HuH-7.5 (cell line): ENCODE measurements at places on chromosomes 13 and 19.

DNA sequence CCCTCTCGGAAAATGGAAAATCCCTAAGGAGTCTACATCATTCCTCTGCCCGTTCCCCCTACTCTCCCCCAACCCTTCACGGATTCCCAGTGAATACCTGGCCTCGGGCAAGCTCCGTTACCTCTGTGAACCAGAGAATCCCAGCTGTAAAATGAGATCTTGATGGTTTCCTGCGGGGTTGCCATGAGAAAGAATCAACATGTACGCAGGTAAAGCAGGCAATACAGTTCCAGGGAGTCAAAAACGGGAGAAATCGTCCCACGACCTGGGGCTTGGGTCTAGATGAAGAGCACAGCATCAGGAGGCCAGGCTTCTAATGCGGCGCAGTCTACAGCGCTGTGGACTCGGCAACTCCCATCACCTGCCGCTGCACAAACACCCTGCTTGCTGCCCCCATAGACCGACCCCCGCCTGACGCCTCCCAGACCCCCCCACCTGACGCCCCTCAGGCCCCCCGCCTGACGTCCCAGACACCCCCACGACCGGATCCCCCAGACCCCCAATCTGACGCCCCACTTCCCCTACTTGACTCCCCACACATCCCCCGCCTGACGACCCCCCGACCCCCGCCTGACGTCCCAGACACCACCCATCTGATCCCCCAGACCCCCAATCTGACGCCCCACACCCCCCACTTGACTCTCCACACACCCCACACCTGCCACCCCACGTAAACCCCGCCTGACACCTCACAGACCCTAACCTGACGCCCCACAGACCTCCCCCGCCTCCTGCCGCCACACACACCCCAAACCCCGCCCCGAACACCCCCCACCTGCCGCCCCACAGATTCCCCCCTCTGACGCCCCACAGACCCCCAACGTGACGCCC, 680 bp downstream of the LIG4 start:
- DNase-seq, result no peak

- no peak for DNase-seq
Measured at GRCh38 chr13:21338156-21338555, 120.9 kb downstream of the ZDHHC20 start.

DNA sequence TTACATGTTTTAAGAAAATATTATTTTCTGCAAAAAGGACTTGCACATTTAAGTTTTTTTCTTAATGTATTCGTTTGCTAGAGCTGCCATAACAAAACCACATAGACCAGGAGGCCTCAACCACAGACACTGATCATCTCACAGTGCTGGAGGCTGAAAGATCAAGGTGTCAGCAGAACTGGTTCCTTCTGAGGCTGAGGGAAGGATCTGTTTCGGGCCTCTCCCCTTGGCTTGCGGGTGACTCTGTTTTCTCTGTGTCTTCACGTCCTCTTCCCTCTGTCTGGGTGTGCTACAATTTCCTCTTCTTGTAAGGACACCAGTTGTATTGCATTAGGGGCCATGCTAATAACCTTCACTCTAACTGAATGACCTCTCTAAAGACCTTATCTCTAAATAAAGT, 364.2 kb downstream of the IRS2 start:
- no peak for DNase-seq

DNA sequence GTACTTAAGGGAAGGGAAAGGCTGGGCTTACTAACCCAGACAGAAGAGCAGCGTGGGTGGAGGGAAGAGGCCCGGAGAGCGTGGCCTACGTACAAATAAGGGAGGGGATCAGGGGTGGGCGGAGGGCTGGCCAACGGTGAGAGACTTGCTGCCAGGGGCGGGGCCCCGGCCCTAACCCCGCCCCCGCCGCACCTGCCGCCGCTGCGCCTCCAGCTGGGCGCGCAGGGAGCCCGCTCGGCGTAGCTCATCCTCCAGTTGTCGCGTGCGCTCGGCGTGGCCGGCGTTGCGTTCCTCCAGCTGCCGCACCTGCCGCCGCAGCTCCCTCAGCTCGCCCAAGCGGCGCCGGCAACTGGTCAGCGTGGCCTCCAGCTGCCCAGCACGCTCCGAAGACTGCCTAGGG, 5.7 kb downstream of the HOOK2 start:
- no peak for DNase-seq

- DNase-seq, result no peak
Measured at GRCh38 chr19:13109361-13110098, 6.9 kb upstream of the LYL1 start.

GRCh38 chr19:32691952-32692726, 518 bp downstream of the NUDT19 start:
- peak; percentile 47 for DNase-seq

DNA sequence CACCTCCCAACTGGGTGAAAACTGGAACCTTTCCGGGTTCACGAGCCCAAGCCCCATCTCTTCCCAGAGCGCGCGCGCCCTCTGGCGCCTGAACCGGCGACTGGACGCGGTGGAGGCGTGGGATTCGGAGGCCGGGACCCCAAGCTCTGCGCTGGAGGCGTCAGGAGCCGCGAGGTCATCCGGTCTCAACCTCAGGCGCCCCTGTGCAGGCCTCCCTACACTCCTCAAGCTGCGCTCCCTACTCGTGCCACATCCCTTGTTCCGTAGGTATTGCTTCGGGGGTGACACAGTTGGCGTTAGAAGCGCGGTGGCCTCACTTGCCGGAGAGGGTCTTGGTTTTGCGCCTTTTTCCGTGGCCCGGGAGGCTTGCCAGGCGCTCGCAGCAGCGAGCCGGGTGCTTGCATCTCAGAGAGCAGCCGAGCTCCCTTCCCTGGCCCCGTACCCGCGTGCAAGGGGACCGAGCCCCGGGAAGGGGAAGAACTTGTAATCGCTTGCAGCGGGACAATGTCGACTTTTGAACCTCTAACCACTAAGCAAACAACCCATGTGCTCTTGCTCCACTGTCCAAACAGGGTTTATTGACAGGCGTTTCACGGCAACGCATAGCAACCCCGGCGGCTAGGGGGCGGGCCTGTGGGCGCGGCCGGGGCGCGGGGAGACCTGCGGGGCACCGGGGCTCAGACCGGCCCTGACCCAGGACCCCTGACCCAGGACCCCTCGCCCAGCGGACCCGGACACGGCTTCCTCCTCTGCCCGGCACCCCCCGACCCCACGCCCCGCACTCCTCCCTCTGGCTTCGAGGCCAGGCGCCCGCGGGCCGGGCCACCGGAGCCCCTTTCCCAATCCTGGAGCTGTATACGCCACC, 8.5 kb downstream of the CDX2 start:
- peak; percentile 90 for DNase-seq

GRCh38 chr19:38122402-38123093, 101.5 kb downstream of the DPF1 start:
- DNase-seq, result no peak

DNA sequence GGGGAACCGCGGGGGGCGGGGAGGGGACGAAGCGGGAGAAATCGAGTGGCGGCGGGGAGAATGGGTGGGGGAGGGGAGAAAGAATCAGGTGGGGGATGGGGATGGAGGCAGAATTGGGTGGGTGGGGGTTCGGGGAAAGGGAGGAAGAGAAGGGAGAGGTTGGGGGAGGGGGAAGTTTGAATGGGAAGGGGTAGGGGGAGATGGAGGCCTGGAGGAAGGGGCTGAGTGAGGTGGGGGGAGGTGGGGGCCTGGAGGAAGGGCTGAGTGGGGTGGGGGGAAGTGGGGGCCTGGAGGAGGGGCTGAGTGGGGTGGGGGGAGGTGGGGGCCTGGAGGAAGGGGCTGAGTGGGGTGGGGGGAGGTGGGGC, 403 bp upstream of the ADAMTS10 start:
- no peak for DNase-seq

- DNase-seq, result no peak
Measured at GRCh38 chr13:109331898-109332297, 454.5 kb downstream of the IRS2 start.

- DNase-seq, result no peak
Measured at GRCh38 chr13:62357887-62358645, 942.4 kb upstream of the PCDH20 start.

DNA sequence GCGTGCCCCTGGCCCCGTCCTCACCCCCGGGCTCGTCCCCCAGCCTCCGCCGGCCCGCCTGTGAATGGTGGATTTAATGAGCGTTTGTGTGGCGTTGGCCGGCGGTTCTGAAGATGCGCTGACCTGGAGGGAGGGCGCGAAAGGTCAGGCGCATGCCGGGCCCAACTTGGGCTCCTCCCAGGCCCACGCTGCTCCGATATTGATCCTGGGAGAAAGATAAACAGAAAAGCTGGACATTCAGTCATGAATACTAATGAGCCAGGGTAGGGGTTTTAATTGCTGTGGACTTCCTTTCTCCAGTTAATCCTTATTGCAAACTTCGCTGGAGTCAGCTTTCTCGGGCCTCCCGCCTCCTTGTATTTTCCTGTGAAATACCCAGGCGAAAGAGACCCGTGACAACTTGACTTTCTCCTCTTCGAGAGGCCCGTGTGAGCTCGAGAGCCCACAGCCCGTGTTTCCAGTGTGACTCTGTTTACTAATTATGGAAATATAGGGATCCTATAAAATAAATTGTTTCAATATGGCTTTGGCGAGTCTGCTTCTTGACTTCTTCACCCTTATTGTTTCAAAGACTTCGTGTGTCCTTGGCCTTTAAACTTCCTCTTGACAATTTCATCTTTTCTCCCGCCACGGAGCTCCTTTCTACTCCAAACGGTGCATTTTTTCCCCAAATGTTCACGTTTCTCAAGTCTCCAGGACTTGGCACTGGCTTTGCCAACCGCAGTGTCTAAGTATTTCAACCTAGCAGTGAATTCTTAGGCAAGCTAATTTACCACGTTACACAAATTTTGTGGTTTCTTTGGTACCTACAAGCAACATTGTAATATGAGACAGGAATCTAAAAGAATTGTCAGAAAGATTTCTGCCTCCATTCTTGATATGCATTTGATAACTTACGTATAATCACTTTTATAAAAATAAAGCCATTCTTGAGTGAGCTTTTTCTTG, 10.5 kb downstream of the ZIC2 start:
- DNase-seq, result no peak

GRCh38 chr19:58335630-58336029, 8.8 kb downstream of the ZSCAN22 start:
- DNase-seq, result no peak

- no peak for DNase-seq
Measured at GRCh38 chr13:85288698-85289097, 510.5 kb downstream of the SLITRK6 start.

DNA sequence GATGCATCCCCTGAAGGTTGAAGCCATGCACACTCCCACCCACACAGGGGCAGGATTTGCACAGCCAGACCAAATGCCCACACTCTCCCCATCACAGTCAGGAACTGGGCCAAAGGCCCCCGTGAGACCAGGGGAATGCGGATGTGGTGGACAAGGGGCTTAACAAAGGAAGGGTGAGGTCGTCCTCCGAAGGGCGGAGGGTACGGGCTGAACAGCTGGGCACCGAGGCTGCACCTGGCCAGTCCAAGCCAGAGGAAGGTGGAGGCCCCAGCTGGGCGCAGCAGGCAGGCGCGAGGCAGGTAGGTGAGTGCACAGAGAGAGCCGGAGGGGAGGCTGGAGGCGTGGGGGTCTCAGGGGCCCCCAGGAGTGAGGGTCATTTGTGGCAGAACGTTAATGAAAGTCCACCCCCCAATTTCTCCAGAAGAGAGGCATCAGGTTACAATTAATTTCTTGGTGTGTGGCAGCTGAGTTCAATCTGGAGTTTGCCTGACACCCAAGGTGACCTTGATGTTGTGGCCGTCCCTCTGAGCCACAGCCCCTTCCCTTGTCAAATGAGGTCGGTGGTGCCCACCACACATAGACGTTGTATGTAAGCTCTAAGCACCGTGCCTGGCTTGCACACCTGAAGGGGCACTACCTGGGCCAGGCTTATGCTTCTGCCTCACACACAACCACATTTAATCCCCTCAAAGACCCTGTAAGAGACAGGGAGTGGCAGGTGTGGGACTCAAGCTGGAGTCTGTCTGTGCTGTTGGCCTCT, 2.9 kb downstream of the KLK15 start:
- no peak for DNase-seq

- no peak for DNase-seq
Measured at GRCh38 chr13:63625869-63626268, 2210.2 kb upstream of the PCDH20 start.

DNA sequence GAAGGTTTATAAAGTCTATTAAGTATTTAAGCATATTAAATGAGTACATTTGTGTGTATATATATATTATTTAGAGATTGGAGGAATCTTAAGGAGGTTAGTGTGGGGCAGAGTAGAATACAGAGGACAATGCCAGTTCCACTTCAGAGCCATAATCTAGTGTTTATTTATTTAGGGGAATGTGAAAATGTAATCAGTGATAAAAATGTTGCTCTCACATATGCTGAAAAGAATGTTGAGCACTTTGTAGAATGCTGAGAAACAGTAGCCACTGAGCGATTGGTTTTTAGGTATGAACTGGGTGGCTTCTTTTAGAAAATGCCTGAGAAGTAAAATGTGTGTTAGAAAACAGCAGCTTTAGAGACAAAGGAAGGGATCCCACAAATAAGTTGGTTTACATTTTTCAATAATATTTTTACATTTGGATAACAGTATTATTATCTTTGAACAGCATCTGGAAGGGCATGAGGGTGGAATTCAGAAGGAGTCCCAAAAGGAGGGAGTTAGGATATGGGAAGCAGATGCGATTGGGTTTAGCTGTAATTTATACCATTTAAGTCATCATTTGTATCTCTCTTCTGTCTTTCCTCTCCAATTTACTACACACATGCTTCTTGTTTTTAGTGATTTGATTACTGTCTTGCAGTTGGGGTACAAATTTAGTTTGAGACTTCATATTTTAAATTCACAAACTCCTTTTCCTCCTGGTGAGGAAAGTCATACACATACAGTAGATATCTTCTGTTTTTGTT, 68.6 kb downstream of the NDFIP2 start:
- no peak for DNase-seq

DNA sequence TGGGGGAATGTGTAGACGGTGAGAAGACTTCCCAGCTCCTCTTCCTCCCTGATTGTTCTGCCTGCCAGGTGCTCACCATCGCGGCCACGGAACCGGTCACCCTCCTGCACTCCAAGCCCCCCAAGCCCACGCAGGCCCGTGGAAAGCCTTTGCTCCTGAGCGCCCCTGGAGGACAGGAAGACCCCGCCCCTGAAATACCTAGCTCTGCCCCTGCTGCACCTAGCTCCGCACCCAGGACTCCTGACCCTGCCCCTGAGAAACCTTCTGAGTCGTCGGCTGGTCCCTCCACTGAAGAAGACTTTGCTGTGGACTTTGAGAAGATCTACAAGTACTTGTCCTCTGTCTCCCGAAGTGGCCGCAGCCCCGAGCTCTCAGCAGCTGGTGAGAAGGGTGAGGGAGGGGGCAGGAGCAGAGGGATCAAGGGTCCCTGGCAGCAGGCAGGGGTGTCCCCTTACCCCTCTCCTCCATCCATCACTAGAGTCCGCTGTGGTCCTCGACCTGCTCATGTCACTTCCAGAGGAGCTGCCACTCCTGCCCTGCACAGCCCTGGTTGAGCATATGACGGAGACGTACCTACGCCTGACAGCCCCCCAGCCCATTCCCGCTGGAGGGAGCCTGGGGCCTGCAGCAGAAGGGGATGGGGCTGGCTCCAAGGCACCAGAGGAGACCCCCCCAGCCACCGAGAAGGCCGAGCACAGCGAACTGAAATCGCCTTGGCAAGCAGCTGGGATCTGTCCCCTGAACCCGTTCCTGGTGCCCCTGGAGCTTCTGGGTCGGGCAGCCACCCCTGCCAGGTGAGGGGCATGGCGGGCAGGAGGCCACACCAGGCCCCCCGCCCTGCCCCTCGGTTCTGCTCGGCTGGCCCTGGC, 2.1 kb downstream of the SNAPC2 start:
- DNase-seq, result no peak
